Stimulated activated CD8-positive, alpha-beta memory T cell treated with anti-CD3 and anti-CD28 coated beads, Interleukin-2, amount 100 ng/mL, for 48 hours (primary cell): ENCODE measurements at places on chromosomes 4 and X.
A peak's percentile ranks its signal among the peaks of the same experiment; 100 is the strongest.

DNA sequence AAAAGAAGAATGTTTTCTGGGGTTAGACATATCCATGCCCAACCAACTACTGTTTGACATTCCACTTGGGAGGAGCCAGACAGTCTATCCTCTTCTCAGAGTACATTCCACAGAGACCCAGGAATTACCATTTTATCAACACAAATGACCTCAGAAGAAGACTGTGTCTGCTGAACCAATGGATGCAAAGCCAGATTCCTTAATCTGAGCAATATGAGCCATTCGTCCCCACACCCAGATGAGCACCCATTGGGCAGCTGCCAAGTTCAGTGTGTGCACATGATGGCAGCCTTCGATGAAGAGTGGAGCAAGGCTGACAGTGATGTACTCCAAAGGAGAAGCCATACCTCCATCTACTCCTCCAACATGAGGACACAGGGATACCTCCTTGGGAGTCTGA lies 111.3 kb downstream of the ZNF674 start:
- DNase-seq, result no peak

DNA sequence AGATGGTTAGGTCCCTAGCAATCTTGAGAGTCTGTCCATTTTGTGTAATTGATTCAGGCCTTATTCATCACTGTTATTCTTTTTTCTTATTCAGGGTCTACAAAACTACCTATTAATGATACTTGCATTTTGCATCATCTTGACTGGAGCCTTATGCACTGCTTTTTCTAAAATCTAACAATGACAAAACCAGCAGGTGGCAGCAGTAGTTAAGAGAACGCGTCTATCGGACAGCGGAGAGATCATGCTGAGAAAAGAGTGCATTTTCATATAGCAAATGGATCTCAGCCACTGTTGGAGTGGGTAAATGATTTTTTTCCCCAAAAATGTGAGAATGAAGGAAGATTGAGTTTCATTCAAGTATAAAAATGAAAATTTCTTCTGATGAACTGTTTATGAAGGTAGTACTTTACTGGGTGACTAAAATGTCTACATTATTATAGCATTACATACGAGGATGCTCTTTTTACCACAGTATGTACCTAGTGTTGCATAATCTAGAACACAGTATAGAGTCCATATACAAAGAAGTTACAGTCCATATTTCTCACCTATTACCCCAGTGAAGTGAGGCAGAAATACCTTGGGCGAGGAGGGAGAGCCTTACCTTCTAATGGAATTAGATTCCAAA lies 43.2 kb downstream of the TMEM144 start:
- no peak for DNase-seq

- no peak for DNase-seq
Measured at GRCh38 chr4:146110871-146111485, 64.5 kb upstream of the LSM6 start.

DNA sequence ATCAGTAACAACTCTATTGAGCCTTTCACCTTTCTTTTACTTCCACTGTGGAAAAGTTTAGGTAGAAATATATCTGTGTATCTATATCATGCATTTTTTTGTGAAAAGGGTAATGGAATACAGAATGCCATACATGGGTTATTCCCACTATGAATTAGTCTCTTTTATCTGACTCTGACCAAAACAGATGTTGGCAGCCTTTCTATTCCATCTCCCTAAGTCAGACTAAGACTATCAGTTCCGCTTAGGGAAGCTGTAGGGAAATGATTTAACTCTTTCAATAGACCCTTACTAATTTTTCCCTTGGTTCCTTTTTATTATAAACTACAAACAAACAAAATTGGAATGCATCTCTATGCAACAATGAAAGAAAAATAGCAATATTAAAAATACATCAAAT lies 92.3 kb upstream of the LEF1 start:
- no peak for DNase-seq

DNA sequence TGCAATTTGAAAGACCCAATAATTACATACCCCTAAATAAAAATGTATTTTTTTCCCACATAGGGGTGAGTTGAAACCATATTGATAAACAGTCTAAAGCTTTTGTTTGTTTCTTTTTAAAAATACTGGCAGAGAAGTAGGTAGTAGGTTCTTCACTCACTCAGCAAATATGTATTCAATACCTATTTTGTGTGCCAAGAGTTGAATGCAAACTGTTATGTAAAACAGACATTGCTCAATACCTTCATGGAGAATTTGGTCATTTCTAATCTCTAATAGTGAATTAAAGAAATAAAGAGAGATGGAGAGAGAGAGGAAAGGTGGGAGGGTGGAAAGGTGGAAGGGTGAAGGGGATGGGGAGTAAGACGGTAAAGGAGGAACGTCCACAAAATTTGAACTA lies 589.9 kb upstream of the GNPDA2 start:
- no peak for DNase-seq

DNA sequence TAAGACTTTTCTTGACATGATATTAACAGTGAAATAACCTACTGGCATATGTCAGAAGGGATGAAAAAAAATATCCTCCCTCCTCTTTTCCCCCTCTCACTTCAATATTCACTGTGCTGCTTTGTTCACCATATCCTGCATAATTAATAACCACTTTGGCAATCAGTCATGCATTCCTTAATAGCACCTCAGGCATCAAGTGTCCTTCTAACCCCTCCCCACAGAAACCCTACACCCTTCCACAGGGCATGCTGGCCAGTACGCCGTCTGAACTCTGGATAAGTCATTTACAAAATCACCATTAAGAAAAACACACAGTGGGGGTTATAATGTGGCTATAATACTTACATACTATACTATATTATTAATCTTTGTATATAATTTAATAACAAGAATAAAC lies 165.9 kb downstream of the PDGFC start:
- DNase-seq, result no peak

GRCh38 chr4:2728221-2728620 lies 27.9 kb downstream of the TNIP2 start:
- no peak for DNase-seq

GRCh38 chr4:62517716-62518115 lies 1317.6 kb downstream of the ADGRL3 start:
- DNase-seq, result no peak

- no peak for DNase-seq
Measured at GRCh38 chr4:74311696-74312313, 3.5 kb downstream of the EPGN start.

DNA sequence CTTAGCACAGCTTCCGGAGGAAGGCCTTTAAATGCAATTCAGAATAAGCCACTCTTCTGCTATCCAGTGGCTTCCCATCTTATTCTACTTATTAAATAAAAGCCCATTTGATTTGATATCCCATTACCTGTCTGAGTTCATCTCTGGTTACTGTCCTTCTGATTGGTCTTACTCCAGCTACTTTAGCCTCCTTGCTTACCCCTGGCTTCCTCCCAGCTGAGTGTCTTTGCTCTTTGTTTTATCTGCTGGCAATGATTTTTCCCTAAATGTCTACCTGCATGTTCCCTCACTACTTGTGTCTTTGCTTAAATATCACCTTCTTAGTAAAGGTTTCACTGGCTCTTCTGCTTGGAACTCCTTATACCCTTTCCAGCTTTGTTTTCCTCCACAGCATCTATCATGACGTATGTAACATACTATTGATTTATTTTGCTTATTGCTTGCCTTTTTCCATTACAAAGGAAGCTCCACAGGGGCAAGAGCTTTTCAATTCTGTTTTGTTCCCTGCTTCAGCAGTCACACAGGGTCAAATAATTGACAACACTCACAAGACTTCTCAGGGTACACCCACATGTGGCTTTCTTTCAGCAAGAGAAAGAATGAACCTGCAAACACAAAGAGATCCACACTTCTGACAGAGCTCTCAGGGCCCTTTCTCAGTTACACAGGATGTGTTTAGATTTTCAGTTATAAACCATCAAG lies 63.8 kb downstream of the TBC1D19 start:
- DNase-seq, result no peak

DNA sequence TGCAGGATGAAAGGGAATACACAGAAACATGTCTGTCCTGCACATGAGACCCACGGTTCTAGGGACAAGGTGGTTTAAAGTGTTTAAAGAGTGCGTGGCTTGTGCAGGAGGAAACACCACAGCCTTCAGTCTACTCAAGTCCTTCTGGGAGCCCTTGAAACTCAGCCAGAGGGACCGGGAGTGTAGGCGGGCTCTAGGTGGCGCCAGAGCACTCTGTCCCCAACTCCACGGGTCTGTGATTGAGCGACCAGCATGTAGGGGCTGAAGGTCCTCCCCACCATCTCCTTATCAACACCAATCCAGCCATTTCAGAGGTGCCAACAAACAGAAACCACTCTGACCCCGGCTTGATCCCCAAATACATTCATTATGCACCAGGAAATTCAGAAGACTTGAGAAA lies 82.0 kb upstream of the CLDN34 start:
- DNase-seq, result peak; percentile 33

DNA sequence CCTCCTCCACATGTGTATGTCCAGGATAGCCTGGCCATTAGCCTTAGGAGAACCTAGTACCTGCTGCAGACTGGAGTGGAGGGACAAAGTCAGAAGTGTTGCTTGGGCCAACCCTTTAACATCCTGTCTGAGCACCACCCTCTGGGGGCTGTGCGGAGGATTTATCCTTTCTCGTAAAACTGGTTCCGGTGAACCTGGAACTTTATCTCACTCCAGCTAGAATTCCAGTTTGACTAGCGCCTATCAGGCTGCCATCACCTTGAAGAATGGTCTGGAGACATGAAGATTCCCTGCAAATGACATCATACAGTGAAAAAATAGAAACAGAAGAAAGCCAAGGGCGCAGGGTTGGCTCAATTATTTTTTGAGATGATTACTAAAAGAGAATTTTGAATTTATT lies 4.0 kb downstream of the TCEAL8 start:
- DNase-seq, result no peak

GRCh38 chr4:12707381-12708175 lies 776.6 kb downstream of the RAB28 start:
- no peak for DNase-seq

- no peak for DNase-seq
Measured at GRCh38 chrX:55144697-55145096, 55.9 kb downstream of the PAGE2 start.

DNA sequence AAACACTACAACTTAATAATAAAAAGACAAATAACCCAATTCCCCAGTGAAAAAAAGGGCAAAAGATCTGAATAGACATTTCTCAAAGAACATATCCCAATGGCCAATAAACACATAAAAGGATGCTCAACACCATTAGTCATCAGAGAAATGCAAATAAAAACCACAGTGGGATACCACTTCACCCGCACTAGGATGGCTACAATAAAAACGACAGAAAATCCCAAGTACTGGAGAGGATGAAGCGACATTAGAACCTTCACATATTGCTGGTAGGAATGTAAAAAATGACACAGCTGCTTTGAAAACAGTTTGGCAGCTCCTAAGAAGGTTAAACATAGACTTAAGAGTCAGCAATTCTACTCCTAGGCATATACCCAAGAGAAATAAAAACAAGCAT lies 140.6 kb upstream of the ARX start:
- no peak for DNase-seq

- DNase-seq, result no peak
Measured at GRCh38 chrX:44020693-44021092, 47.5 kb upstream of the NDP start.

- no peak for DNase-seq
Measured at GRCh38 chrX:56600141-56600540, 36.7 kb downstream of the UBQLN2 start.

DNA sequence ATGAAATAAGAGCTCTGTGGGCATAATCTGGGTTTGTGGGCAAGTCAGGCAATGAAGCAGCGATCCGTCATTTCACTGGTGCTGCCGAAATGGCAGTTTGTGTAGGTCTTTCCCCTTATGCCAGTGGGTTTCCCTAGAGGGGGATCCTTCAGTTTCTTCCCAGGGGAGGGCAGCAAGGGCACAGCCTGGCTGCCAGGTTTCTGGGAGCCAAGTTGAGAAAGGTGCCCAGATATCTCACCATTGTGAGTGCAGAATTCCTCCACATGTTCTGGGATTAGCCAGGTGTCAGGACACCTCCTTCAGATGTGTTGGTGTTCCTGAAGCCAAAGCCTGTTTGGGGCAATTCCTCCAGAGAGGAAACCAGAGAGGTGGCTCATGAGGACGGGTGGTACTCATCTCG lies 28.0 kb downstream of the MSX1 start:
- DNase-seq, result no peak

DNA sequence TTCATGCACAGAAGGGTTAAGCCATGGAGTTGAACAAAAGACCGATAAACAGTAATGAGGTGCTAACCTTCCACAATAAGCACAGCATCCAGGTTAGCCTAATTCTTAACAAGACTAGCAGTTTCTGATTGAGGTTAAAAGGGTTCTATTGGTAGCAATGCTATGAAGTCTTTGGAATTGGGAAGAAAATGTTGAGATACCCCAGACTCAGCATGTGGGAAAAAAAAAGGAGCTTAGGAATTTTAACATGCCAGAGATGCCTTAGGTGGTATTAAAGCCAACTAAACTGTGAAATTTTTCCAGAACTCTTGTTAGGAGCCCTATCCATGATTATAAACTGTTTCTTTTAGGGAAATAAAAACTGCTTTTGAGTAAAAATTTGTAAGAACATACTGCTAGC lies 391.7 kb downstream of the GABRG1 start:
- no peak for DNase-seq

- no peak for DNase-seq
Measured at GRCh38 chr4:52926196-52926974, 64.3 kb downstream of the RASL11B start.

DNA sequence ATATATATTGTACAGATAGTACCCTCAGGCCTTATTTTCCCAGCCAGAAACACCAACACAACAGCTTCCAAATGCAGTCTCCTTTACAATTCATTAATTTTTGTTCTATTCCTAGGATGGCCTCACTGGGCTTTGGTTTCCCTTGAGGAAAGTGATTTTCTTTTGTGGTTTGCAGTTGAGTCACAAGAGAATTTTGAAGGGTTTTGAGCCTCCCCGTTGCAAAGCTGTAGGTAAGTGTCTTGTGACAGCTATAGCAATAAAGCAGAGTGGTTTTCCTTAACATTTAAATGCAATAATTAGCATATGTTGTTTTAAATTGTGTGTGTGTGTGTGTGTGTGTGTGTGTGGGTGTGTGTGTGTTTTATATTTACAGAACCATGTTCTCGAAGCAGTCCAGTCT lies 54.1 kb upstream of the WDR17 start:
- no peak for DNase-seq

- DNase-seq, result no peak
Measured at GRCh38 chr4:10963958-10964703, 279.6 kb upstream of the CLNK start.

DNA sequence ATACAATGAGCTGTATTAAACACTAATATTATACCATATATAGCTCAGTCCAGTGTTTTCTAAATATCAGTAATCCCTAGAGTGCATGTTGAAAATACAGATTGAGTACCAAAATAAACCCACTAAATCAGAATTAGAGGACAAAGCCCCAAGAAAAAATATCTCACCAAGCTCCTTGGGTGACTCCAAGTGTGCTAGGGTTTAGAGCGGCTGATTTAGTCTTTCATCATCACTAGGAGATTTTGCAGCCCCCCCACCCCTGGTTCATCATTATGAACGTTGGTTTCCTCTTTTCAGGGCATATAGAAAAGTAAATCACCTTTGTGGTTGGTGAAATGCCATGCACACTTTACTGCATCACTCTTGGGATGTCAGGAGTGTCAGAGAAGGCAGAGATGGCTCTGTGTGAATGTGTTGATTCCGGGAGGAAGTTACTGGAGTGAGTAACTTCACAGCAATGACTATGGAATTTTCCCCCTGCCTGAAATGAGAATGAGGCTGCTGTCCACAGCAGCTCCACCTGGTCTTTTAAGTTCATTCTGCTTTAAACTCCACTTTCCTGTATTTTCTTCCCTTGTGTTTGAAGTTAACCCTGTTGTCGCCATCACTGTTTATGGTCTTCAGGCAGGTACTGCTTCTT lies 25.2 kb upstream of the ANAPC4 start:
- no peak for DNase-seq

- no peak for DNase-seq
Measured at GRCh38 chr4:125750828-125751466, 436.2 kb downstream of the FAT4 start.
